Stimulated activated CD8-positive, alpha-beta memory T cell treated with anti-CD3 and anti-CD28 coated beads, Interleukin-4, amount 100 ng/mL, for 1 hour (primary cell): ENCODE measurements at places on chromosomes 4 and X.

DNA sequence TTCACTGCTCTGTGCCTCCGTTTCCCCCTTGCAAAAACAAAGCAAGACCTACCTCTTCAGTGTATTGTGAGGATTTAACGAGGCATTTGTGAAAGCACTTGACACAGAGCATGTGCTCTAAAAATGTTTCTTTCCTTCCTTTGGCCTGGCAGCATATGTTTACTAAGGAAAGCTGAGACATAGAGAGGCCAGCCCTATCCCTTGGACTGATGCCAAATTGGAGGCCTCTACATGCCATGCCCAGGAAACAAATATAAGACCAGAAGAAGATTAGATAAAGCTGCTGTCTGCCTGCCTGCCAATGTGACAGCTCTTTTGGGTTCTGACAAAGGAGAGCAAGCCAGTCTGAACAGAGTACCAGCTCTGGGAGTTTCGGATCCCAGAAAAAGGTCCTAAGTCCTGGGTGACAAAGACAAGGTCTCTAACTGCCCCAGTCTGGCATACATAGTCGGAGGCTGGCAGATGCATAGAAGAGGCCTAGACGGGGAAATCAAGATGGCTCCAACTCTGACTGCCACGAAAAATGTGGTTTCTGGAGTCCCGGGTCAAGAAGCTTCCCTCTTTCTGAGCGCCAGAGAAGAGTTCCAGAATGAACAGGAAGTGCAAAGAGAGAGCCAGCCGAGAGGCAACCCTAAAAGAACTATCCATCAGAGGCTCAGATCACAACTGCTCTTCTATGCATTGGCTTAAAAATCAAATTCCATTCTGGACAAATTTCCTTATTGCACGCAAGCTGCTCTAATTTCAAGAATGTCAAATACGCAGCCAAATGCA, 25.8 kb downstream of the OTUD6A start:
- DNase-seq: no peak

DNA sequence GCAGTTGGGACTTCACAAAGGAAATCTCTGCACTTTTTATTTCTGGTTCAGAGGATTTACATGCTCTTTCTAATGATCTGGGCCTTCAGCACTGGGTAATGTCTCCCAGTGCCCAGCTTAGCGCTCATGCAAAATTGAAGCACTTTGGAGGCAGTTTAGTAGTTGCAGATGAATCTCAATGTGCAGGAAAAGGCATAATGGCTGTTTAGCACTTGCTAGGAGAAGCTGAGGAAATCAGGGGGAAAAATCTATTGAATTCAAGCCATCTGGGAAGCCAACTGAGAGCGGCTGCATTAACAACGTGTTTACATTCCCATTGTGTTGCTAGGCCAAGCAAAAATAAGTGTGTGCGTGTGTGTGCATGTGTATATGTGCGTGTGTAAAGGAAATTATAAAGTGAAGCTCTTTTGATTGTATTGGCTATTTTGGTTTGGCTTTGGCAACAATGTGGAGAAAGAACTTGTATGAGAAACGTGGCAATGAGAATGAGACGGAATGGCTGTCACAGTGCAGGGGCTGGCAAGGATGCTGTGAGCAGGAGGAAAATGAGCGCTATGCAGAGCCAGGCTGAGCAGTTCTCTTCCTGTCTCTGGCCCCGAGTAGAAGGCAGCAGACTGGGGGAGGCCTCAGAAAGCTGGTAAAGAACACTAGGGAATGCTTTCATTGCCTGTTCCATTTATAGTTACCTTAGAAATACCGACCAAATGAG, 231.5 kb downstream of the UNC5C start:
- no peak for DNase-seq

DNA sequence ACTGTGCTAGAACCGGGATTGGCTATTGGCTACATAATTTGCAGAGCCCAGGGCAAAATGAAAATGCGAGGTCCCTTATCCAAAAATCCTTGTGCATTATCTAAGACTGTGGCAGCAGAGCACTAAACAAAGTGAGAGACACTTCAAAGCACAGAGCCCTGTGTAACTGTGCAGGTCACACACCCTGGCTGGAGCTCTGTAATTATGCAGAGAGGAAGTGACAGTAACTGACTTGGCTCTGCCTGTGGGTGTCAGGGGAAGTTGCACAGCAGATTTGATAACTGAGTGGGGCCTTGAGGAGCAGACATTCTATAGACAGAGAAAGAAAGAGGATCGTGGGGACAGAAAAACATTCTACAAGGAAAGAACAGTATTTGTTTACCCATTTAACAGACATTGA, 173.5 kb upstream of the FMR1 start:
- DNase-seq: no peak

GRCh38 chrX:53440101-53440500, 5.9 kb upstream of the HSD17B10 start:
- DNase-seq: no peak

DNA sequence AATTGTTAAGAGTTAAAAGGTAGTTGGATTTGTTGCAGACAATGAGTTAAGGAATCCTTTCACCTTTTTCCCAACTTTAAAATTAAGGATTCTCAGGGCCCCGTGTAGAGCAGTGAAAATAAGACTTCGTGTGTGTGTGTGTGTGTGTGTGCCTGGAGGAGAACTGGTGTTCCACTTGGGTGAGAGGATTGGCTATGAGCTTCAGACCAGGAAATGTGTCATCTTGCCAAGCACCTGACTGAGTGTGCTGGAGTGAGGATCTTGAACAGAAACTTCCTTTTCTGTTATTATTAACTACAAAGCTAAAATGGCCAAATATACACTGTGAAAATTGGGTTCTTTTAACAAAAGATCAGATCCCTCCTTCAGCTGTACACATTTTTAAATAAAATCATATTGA, 113.1 kb upstream of the VCX2 start:
- DNase-seq: no peak

DNA sequence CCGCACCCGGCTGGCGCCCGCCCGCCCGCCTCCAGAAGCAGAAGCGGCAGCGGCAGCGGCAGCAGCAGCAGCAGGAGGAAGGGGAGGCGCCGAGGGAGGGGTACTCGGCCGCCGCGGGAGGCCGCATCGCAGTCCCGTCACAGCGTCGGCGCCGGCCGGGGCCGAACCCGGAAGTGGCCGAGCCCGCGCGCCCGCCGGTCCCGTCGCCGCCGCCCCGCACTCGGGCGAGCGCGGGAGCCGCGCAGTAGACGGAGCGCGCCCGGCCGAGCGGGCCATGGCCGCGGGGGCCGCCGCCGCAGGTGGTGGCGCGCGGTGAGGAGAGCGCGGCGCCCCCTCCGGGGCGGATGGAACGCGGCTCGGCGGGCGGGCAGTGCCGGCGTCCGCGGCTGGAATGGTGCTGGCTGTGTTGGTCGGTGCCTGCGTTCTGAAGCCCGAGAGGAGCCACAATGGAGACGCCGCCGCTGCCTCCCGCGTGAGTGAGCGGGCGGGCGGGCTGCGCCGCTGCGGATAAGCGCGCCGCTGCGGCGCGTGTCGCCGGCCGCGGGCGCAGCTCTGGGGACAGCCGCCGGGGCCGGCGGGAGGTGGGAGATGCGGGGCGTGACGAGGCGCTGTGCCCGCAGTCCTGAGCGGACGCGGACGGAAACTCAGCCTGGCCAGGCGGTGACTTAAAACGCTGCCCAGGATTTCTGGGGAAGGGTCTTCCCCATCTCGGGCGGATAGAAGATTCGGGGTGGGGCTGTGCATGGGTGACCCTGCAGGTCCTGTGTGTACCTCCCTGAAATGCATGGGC, at the start of gene KLHL2:
TSS of gene KLHL2 (plus strand) at position 131 of the 790 bp plus-strand sequence. CDS start at position 447, 316 bp downstream.
- peak; percentile 20 for DNase-seq

DNA sequence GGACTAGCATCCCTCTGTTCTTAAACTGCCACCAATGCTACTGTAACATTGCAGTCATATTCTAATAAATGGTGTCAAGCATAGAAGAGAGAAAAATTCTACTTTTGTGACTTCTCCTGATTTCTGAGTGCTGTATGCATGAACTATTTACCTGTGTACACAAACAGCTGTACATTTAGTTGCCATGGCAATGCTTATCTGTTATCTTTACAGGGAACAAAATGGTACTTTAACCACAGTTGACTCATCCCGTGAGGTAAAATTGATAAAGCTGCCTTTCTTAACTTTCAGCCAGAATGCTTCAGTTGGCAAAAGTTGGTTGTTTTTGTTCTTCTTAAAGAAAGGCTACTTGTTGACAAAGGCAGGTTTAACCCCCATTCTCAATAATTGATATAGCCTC, 587.5 kb upstream of the MAGEB2 start:
- DNase-seq: no peak

DNA sequence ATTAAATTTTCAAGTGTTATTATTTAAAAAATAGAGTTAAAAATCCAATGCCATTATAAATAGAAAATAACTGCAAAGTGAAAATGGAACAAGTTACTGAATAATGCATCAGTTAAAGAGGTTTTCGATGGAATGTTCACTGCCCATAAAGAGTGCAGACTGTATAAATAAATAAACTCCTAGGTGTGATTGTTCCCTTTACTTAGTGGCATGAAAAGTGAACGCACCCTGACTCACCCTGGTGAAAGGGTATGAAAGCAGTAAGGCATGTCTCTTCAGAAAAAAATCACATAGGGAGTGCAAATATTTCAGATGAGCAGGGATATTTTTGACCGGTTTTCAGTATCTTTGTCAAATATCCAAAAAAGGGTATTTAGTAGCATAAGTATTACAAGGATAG, 387.8 kb downstream of the DCAF12L2 start:
- no peak for DNase-seq

- DNase-seq: no peak
Measured at GRCh38 chr4:127479031-127479622, 153.6 kb upstream of the INTU start.

DNA sequence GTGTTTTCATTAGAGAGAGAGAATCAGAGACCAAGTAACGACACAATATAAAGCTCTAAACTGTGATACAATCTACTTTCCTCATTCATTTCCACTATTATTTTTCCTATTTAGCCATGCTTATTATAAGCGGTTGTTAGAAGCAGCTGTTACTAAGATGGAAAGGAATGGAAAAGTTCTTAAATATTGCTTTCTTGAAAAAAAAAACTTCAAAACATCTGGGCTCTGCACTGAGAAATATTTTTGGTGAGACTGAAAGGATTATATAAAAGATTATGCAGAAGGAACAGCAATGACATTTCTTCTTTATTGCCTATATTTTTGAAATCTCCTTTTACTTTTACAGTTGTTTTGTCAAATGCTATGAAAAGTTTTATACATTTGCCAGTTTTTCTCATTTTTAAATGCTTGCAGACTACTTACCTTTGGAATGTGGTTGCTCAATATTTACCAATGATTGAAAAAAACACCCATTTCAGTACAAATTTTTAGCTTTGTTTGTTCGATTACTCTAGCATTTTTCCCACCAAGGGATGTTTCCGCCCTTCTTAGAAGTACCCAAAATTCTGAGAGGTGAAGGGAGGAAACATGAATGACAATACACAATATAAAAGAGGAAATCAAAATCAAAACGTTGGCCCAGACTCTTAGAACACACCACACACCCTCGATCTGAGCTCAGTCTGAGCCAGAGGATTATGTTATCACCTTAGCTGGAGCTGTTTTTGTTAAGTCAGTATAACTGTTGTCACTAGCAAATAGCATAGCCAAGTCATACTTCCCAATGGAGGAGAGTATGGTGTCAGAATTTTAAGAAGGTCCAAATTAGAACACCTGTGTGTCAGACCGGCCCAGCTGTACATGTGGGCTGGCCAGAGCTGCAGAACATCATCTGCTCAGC, 18.4 kb downstream of the DKK2 start:
- DNase-seq: no peak

GRCh38 chr4:90124276-90124675, 2.9 kb upstream of the CCSER1 start:
- DNase-seq: no peak

DNA sequence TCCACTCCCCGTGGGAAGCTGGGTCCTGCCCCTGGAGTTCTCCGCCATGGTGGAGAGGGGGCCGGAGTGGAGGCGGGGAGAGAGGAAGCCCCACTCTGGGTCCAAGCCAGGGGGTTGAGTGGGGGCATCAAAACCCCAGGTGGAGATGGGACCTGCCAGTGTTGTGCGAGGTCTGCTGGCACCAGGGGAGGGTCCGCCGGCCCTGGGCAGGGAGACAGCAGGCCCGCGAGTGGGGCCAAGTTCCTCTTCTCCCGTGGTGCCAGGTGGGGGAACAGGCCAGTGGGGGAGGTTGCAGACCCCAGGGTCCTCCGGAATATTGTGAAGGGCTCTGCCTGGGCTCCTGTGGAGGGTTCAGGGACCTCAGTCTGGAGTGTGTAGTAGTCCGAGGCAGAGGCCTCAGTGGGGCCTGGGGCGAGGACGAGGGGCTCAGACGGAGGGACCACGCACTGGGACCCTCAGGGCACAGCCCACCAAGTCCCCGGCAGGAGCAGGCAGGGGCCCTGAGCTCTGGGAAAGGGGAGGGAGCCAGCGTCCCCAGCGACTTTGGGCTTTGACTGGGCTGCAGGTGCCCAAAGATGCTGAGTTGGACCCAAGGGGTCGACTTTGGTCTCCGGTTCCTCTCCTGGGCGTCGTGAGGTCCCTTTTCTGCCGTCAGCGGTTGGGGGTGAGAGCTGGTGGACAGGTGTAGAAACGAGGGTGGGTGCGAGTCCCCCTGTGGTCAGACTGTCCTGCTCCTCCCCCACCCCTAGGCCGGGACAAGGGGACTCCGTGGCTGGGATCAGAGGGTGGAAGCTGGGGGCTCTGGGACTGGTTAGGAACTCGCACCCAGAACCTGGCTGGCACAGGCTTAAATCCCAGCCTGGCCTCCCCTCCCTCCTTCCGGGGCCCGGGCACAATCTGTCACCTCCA, 43.8 kb upstream of the NKX1-1 start:
- DNase-seq: no peak

- DNase-seq: peak; percentile 8
Measured at GRCh38 chr4:167021545-167022155, 212.6 kb downstream of the SPOCK3 start.

- DNase-seq: no peak
Measured at GRCh38 chrX:57451426-57452020, 140.3 kb upstream of the ZXDB start.

GRCh38 chr4:181018913-181019312, 1224.3 kb upstream of the TENM3 start:
- DNase-seq: no peak

DNA sequence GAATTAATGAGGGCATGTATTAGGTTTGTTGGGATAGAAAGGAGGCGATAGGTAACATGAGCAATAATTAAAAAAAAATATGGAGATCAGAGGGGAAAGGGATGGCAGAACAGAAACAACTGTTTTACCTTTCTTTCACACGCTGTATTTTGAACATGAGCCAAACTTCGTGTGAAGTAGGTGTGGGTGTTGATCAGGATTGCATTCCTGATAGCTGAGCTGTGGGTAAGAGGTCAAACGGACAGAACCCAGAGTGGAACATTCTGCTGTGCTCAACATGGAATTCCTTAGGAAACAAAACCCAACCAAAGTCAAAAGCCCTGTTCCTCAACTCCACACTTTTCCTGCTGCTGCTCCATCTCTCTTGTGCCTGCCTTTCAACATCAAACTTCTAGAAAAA, 162.5 kb upstream of the CASK start:
- DNase-seq: no peak

GRCh38 chrX:69603566-69604194, 12.2 kb upstream of the EDA start:
- DNase-seq: no peak

GRCh38 chr4:173932701-173933100, 350.8 kb downstream of the FBXO8 start:
- DNase-seq: no peak
